ENCODE measurements at places on chromosomes 4 and X.

DNA sequence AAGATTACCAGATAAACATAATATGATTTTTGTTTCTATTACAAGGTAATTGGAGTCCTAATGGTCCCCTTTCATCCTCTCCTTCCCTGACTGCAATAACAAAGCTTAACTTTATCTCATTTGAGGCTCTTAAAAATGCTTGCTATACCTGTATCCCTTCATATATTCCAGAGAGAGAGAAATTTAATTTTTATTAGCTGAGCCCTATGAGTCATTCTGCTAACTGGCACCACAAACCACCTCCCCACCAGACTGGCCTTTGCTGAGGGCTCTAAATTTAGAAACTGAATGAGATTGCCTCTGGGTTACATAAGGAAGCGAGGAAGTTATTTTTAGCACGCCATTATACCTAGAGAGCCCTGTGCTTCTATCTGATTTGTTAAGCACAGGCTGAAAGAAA, 27.4 kb downstream of the CBLL2 start:
- peak; percentile 0 for DNase-seq

DNA sequence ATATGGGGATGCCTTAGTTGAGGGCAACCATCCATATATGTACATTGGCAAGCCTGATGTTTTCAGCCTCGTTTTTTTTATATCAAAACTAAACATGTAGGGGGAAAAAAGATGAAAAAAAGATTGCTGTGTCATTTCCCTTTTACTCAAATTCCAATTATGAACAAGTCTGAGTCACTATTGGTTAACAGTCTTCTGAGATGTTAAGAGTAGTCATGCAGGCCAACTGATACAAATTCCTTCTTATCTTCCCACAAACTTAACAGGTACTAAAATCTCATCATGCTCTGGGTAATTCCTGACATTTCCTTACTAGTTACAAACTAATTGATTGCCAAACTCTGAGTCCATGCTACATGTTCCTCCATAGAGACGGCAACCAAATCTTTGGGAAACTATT, 222.1 kb downstream of the FRMPD4 start:
- DNase-seq = no peak

- no peak for DNase-seq
Observed at GRCh38 chr4:17132226-17132625, 233.8 kb upstream of the LDB2 start.

DNA sequence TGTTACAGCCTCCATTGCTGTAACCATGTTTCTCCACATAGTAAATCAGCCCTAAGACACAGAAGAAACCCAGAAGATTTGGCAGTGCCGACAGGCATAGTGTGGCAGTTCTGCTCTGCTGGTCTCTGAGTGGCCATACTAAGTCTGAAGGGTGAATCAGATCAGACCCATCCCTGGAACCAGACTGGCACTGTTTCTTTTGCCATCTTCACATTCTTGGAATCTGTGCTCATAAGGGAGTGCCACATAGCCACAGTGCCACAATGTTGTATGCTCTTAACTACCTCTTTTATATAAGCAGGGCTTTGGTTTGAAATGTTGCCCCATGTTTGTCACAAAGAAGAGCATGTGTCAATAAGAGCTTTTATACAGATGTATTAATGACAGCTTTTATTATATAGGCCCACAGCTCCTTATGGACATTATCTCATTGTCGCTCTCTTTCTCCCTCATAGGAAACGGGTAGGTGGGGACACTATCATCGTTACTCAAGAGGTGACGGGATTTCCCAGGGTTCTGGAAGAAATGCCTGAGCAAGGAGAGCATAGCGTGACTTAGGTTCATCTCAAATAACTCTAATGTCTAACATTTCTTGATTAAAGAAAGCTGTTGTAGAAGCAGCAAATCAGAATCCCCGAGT, 128.2 kb downstream of the CBR4 start:
- DNase-seq = no peak

DNA sequence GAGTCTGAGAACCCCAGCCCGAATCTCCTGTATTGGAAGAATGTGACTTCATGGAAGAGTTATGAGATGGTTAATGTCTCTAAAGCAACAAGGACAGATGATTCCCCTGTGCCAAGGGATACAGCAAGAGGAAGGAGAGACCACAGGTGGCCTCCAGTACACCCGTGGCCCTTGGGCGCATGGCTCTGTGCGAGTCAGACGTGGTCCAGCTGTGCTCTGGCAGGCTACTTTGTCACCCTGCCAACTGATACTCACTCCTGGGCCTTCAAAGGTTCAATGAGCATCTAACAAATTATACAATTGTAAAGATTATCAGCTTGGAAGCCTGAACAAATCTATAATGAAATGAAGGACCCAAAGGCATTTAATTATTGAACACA, 71.7 kb downstream of the NYX start:
- no peak for DNase-seq
